H1 (cell line): ENCODE measurements at places on chromosomes 1 and 21.

DNA sequence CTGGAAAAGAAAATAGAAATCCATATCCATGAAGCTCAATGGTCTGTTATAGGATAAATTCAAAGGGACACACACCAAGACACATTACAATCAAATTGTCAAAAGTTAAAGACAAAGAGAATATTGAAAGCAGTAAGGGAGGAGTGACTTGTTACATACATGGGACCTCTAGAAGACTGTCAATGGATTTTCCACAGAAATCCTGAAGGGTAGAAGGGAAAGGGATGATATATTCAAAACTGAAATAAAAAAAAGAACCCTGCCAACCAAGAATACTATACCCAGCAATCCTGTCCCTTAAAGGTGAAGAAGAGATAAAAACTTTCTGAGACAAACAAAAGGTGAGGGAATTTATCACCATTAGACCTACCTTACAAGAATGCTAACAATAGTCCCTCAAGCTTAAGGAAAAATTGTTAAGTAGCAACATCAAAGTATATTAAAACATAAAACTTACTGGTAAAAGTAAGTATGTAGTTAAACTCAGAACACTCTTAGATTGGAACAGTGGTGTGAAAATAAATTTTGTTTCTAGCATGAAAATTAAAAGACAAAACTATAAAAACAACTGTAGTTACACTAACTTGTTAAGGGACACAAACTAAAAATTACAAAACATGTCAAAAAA, 103.2 kb upstream of the APP start:
- DNase-seq: no peak
- H3K4me3 ChIP-seq: no peak overlapping the region
- no peak overlapping the region for H3K27ac ChIP-seq
- H3K36me3 ChIP-seq: no peaks in the 10 kb centered on the region; the same call in 1 of the 2 replicates
- H3K27me3 ChIP-seq: no peaks in the 10 kb centered on the region

- no peak overlapping the region for H3K27ac ChIP-seq
- DNase-seq: peak; percentile 44
- H3K4me1 ChIP-seq: peaks cover 54% of the 10 kb centered on the region
- H3K4me3 ChIP-seq: peak overlapping the region; percentile 14; the same call in 1 of the 2 replicates
These were observed 16.5 kb upstream of the ETV3L start for GRCh38 chr1:157115851-157116736.

DNA sequence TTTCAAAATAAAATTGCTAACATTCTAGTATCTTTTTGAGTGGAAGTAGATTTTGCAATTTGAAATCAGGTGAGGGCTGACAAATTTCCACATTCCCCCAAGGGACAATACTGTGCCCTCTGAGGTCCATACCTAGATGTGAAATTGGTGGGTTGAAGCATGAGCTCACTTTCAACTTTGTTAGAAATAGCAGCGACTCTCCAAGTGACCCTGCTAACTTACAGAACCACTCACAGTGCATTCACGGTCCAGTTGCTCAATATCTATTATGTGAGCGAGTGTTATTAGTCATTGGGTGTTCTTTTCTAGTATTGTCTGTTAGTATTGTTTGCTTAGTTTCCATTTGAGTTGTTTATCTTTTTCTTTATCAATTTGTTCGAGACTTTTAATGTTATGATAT, 53.6 kb upstream of the ASB17 start:
- no peak for DNase-seq
- H3K36me3 ChIP-seq: no peaks in the 10 kb centered on the region
- no peak overlapping the region for H3K27ac ChIP-seq
- no peak overlapping the region for H3K4me3 ChIP-seq
- no peaks in the 10 kb centered on the region for H3K27me3 ChIP-seq

DNA sequence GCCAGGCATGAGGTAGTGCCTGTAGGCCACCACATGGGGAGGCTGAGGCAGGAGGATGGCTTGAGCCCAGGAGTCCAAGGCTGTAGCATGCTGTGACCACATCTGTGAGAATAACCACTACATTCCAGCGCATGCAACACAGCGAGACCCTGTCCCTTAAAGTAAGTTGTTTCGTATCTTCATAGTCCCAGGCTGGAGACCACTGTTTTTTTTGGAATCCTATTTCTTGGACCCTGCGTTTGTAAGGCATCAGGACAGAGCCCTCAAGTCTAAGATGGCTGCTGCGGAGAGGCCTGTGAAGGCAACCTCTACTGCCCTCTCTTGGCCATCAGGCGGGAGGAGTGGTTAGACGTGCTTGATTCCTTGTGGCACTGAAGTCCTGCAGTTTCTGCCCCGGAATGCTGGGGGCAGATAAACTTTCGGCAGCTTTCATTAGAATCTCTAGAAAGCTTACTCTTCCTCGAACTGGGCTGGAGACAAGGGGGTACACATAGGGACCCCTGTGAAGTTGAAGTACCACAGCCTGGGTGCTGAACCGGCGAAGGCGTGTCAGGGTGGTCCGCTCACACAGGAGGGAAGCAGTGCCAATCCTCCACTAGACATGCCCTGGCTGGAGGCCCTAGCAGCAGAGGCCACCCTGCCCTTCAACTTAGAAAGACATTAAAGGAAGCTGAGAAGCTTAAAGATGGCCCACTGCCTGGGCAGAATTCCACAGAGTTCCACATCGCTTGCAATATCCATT, 36.6 kb downstream of the RABIF start:
- no peaks in the 10 kb centered on the region for H3K4me1 ChIP-seq
- H3K4me3 ChIP-seq: no peak overlapping the region
- H3K27me3 ChIP-seq: no peaks in the 10 kb centered on the region

GRCh38 chr1:3070644-3071564, 1.9 kb downstream of the PRDM16 start:
- no peak overlapping the region for H3K27ac ChIP-seq
- H3K36me3 ChIP-seq: no peaks in the 10 kb centered on the region
- peaks cover 76% of the 10 kb centered on the region for H3K27me3 ChIP-seq
- peak overlapping the region; percentile 13; the same call in 1 of the 2 replicates for H3K4me3 ChIP-seq
- no peak for DNase-seq

DNA sequence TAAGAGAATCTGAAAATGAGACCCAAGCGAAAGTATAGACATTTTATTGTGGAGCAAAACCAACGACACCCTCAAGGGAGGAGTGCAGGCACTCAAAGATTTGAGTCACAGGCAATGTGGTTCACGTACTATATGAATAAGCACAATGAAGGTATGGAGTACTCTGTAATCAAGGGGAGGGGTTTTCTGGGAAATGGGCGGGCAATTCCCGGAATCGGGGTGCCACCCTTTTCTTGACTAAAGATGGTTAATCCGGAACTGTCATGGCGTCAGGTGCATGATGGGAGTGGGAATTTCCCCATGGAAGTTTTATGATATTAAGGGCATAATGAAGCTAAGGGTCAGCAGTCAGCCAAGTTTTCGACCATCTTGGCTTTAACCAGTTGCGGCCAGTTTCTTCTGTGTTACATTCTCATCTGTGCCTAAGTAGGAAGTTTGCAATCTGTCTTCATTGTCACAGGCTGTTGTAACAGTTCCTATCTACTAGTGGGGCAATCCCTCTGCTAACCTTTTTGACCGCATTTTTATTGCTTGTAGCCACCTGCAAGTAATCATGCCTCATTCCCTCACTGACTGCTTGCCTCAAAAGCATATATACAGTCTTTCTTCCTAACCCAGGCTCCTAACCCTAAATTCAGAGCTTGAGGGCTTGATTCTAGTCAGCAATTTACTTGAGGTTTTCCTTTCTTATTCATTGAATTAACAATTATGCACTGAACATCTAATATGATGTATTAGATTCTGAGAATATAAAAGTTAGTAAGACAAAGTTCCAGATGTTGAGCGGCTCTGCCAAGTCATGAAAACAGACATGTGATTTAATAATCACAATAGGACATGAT, 775 bp upstream of the AIM2 start:
- no peaks in the 10 kb centered on the region; the same call in 1 of the 2 replicates for H3K27me3 ChIP-seq
- no peak for DNase-seq
- no peaks in the 10 kb centered on the region for H3K36me3 ChIP-seq
- H3K27ac ChIP-seq: no peak overlapping the region

- no peaks in the 10 kb centered on the region for H3K36me3 ChIP-seq
- no peaks in the 10 kb centered on the region for H3K27me3 ChIP-seq
- DNase-seq: no peak
- H3K4me3 ChIP-seq: no peak overlapping the region
- H3K4me1 ChIP-seq: peaks cover 3% of the 10 kb centered on the region
- no peak overlapping the region for H3K27ac ChIP-seq
These were observed 32.5 kb downstream of the PEX14 start for GRCh38 chr1:10507111-10507879.

- no peaks in the 10 kb centered on the region for H3K27me3 ChIP-seq
- H3K27ac ChIP-seq: no peak overlapping the region
- DNase-seq: no peak
- no peaks in the 10 kb centered on the region for H3K36me3 ChIP-seq
- peaks cover 2% of the 10 kb centered on the region for H3K4me1 ChIP-seq
These were observed 51.6 kb downstream of the ZNF644 start for GRCh38 chr1:90970208-90970607.

DNA sequence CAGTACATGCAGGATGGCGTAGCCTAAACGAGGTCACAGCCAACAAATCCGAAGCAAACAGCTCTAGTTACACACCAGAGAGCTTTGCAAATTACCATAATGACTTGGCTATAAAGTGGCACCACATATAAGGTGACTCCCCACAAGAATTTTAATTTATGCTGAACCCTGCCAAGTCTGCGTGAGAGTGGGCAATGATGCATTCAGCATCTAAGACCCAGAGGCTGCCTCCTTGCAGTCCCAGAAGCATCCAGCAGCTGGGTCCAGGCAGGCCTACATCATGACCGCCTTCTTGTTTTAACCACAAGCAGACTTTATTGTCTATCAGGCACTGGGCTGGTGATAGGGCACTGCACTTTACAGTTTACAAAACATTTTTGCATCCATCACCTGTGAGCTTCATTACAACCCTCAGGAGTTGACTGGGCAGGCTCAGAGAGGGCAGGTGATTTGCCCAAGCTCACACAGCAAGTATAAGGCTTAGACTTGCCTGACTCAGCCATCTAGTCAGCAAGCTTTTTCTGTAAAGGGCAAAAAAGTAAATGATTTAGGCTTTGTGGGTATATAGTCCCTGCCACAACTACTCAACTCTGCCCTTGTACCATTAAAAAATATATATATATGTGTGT, 134.6 kb downstream of the GLIS1 start:
- no peak overlapping the region for H3K27ac ChIP-seq
- no peaks in the 10 kb centered on the region for H3K27me3 ChIP-seq
- no peak for DNase-seq
- H3K4me1 ChIP-seq: peaks cover 6% of the 10 kb centered on the region

DNA sequence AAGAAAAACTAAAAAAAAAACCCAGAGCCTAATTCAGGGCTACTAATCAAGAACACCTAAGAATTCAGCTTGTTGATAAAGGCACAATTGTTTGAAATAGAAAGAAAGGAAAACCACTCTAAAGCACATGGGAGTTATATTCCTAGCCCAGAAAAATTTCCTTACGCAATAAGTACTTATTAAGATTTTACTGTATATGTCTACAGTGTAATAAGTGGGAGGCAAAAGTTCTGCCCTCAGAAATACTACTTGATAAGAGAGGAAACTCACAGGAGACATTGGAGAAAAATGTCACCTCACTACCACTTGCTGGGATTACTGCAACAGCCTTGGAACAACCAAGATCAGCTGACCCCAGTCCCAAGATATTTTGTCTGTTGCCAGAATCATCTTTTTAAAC, 66.1 kb downstream of the IARS2 start:
- H3K36me3 ChIP-seq: peaks cover 42% of the 10 kb centered on the region
- no peak overlapping the region for H3K27ac ChIP-seq
- no peak for DNase-seq
- H3K4me1 ChIP-seq: no peaks in the 10 kb centered on the region
- no peaks in the 10 kb centered on the region for H3K27me3 ChIP-seq
- H3K4me3 ChIP-seq: no peak overlapping the region

GRCh38 chr1:46041974-46042373, 90.5 kb downstream of the PIK3R3 start:
- peaks cover 11% of the 10 kb centered on the region; the same call in 1 of the 2 replicates for H3K4me1 ChIP-seq
- H3K4me3 ChIP-seq: no peak overlapping the region
- DNase-seq: no peak
- H3K27me3 ChIP-seq: no peaks in the 10 kb centered on the region
- H3K36me3 ChIP-seq: peaks cover 24% of the 10 kb centered on the region
- no peak overlapping the region for H3K27ac ChIP-seq

GRCh38 chr1:87123610-87124009, 205.1 kb upstream of the LMO4 start:
- H3K4me1 ChIP-seq: no peaks in the 10 kb centered on the region
- no peak overlapping the region for H3K4me3 ChIP-seq
- DNase-seq: no peak

DNA sequence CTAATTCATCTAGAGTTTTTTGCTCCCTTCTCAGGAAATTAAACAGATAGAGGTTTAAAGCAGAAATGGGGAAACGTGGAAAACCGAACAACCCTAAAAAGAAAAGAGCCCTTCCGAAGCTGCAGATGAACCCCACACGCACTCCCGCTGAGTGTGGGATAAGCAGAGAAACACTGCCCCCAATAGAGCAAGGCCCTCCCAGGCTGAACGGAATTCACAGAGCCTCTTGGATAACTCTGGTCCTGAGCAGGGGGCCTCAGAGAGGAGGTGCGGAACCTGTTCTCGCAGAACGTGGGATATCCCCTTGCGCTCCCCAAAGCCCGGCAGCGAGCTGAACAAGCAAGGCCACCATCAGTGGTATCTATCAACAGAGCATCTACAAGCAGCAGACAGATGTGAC, 44.9 kb downstream of the SSBP3 start:
- no peaks in the 10 kb centered on the region for H3K27me3 ChIP-seq
- H3K4me3 ChIP-seq: no peak overlapping the region
- H3K36me3 ChIP-seq: peaks cover 15% of the 10 kb centered on the region
- DNase-seq: no peak
- no peak overlapping the region for H3K27ac ChIP-seq

GRCh38 chr21:36647279-36648093, 51.4 kb upstream of the SIM2 start:
- H3K36me3 ChIP-seq: no peaks in the 10 kb centered on the region
- H3K27ac ChIP-seq: no peak overlapping the region
- DNase-seq: no peak
- H3K4me1 ChIP-seq: no peaks in the 10 kb centered on the region
- H3K4me3 ChIP-seq: no peak overlapping the region

GRCh38 chr1:84278905-84279304, 22.6 kb upstream of the SAMD13 start:
- no peak for DNase-seq
- H3K4me3 ChIP-seq: no peak overlapping the region
- H3K36me3 ChIP-seq: no peaks in the 10 kb centered on the region
- no peaks in the 10 kb centered on the region for H3K4me1 ChIP-seq
- no peak overlapping the region for H3K27ac ChIP-seq
- H3K27me3 ChIP-seq: no peaks in the 10 kb centered on the region

DNA sequence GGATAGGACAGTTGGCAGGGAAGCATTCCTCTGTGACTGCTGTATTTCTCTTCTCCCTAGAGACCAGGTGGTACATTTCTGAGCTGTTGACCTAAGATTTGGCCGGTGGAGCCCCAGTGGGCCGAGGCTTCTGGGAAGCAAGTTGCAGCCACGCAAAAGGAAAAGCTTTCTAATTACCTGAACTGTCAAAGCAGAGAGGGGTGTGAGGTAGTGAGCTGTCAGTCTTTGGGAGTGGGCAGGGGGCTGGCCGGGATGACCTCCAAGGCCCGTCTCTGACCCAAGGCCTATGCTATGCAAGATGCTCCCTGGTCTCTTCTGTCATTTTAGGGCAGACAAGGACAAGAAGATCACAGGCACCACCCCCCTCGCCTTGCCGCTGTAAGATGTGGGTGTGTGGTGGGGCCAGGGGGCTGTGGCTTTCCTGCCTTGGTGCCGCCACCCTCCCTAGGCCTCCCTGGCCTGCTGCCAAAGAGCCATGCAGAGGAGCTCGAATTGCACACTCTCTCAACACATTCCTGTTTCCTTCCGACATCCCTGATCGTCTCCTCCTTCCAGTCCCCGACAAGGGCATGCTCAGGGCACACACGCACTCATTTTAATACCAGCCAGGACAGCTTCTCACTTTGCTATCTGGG, 7.7 kb downstream of the PADI1 start:
- H3K27ac ChIP-seq: no peak overlapping the region
- H3K27me3 ChIP-seq: no peaks in the 10 kb centered on the region
- H3K4me1 ChIP-seq: peaks cover 4% of the 10 kb centered on the region
- DNase-seq: no peak
